Fibroblast of villous mesenchyme (primary cell): ENCODE measurements at places on chromosomes 1 and 21. TPM values are rescaled to one million over a fixed set of nuclear protein-coding genes. Genes with fewer than 3 reads are reported as not detected.

Gene RNU1-2
- total RNA-seq, result under 0.01 TPM in 1 of 2 replicates, not detected in the other

Gene CDA
- 1.9 and 3.0 TPM in 2 replicates for total RNA-seq

Gene SPRR5
- not detected in 2 replicates for total RNA-seq

Gene PGLYRP3
- total RNA-seq, result not detected in 2 replicates

Gene OR6K3
- not detected in 2 replicates for total RNA-seq

DNA sequence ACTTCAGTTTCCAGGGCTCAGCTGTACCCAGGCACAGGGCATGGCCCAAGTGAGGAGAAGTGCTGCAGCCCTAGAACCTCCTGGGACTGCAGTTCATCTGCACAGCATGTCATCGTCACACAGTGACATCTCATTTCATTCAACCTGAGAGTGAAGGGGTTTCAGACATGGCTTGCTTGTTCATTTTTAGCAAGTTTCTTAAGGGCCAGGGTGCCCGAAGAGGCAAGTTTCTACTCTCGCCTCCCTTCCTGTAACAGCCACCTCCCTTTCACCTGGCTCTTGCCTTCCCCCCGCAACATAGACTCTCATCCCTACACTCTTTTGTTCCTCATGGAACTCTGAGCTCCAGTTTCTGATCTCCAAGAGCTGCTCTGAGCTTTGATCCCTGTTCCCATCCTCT lies 108.1 kb downstream of the C1orf21 start:
- no peak for DNase-seq

GRCh38 chr1:161816201-161816600 lies 50.1 kb downstream of the ATF6 start:
- peak; percentile 92 for DNase-seq

DNA sequence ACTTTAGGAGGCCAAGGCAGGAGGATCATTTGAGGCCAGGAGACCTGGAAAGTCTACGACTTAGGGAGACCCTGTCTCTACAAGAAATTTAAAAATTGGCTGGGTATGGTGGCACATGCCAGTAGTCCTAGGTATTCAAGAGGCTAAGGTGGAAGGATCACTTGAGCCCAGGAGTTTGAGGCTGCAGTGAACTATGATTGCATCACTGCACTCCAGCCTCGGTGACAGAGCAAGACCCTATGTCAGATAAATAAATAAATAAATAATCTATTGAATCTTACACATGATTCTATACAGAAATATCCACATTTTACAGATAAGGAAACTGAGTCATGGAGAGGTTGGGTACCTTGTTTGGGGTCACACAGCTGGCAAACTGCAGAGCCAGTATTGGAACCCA lies 89.1 kb downstream of the MAN1C1 start:
- no peak for DNase-seq

DNA sequence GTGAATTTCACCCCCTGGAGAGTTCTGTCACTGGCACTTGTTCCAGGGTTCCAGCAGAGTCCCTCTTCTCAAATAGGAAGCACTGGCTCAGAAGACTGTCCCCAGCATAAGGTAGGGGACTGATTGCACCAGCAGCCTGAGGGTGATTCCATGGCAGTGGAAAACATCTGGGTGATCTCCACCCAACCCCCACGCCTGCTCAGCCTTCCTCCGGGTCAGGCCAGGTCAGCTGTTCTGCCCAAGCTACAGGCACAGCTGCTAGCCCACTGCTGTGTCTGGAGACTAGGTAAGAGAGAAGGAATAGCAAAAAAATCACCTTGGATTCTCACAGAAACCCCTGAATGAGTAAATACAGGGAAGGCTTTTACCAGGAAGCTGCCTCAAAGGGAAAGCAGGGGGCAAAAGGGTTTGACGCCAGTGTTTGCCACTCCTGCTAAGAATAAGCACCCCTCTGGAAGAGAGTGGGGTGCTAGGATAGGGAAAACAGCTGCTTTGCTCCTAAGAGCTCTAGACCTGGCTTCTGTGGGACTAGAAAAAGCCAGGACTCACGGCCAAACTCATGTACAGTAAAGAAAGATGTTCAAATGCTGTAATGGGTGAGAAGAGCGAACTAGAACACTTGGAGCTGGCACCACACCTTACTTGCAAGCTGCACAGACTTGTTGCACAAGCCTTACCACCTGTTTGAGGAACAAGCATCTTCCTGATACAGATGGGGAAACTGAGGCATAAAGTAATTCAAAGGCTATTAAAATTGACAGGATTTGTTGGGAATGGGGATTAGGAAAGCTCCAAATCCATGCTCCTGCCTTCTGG lies 1.0 kb upstream of the DENND2D start:
- peak; percentile 43 for DNase-seq

- no peak for DNase-seq
These were observed 46.9 kb upstream of the ADAM30 start for GRCh38 chr1:119943216-119943615.
